HTR-8/SVneo (cell line): ENCODE measurements at places on chromosomes 16 and 17.

- no peak for DNase-seq
Measured at GRCh38 chr16:55346475-55346874, 22.5 kb downstream of the IRX6 start.

DNA sequence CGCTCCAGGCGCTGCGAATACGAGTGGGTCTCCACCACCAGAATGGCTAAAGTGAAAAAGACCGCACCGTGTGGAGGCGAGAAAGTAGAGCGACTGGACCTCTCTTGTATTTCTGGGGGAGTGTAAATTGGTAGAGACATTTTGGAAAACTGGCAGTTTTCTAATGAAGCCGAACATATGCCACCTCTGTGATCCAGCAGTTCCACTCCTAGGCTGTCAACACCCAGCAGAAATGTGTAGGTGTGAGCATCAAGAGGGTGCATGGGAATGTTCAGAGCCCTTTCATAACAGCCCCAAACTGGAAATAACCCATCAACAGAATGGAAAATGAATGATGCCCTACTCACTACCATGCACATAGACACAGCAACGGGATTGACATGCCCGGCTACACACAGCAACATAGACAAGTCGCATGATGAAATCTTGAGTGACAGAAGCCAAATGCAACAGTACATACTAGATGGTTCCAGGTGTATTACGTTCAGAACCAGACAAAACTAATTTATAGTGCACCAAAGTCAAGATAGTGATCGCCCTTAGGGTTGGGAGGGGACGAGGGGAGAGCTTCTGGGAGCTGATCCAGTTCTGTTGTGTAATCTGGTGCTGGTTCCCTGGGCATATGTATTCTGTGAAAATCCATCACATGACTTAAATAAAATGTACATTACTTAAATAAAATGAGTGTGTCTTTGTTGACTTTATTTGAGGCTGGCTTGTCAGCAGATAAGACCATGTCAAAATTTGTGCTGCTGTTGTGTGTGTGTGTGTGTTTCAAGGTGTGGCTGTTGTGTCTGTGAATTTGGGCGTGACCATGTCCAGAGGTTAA lies 877 bp upstream of the BCL7C start:
- no peak for DNase-seq

- DNase-seq = peak; percentile 86
Measured at GRCh38 chr17:43694081-43694870, 32.6 kb upstream of the MEOX1 start.

- no peak for DNase-seq
Measured at GRCh38 chr17:45310380-45311324, 6.2 kb downstream of the MAP3K14 start.

- no peak for DNase-seq
Measured at GRCh38 chr17:32927724-32928585, at the start of gene TMEM98. TSS of gene TMEM98 (plus strand) at chr17:32928153. CDS start at chr17:32931529, 3,376 bp downstream.

- no peak for DNase-seq
Measured at GRCh38 chr16:88721236-88721635, 14.9 kb downstream of the CTU2 start.

DNA sequence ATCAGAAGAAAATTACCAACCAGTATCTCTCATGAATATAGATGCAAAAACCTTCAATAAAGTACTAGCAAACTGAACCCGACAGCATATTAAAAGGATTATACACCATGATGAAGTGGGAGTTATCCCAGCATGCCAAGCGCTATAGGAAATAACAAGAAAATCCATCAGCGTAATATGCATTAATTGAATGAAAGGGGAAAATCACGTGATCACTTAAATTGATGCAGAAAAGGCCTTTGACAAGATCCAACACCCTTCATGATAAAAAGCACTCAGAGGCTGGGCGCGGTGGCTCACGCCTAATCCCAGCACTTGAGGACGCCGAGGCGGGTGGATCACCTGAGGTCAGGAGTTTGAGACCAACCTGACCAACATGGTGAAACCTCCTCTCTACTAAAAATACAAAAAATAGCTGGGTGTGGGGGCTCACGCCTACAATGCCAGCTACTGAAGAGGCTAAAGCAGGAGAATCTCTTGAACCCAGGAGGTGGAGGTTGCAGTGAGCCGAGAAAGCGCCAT lies 4.8 kb downstream of the CTRB2 start:
- DNase-seq = no peak

DNA sequence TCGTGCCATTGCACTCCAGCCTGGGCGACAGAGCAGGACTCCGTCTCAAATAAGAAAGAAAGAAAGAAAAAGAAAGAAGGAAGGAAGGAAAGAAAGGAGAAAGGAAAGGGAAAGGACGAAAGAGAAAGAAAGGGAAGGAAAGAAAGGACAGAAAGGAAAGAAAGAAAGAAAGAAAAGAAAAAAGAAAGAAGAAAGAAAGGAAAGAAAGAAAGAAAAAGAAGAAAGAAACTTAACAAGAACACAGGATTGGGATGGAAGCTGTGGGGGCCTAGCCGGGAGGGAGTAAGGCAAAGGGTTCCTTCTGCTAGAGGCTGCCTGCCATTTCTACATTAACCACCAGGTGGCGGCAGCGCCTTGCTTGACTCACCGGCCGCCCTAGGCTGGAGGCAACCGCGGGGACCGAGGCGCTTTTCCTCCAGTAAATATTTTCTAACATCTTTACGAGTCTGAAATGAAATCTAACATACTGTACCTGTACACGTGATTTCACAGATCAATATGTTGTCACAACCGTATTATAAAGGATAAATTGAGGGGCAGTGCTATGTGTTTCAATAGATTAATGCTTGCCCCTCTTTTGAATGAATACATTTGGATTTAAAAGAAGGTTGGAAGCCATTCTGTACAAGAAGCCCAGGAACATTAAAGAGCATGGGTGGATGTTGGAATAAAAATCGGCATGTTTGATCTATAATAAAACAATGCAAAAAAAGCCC lies 6.1 kb downstream of the GJD3 start:
- peak; percentile 91 for DNase-seq

DNA sequence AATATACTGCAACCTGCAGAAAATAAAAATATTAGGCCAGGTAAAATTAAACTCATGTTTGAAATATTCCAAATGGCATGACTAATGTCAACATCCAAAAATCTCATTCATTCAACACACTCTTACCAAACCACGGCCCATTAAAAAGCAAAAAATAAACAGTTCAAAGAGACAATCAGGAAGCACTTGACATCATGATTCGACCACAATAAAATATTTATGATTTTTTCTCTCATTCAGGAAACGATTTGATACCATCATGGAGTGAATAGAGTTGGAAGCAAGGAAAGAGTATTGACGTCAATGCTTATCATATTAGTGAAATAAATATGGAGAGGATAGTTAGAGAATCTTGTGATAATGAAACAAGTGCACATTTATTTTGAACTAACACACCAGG lies 354.1 kb downstream of the KCNJ2 start:
- DNase-seq = no peak

- DNase-seq = peak; percentile 94
Measured at GRCh38 chr17:42107597-42108576, 4.6 kb downstream of the DHX58 start.

GRCh38 chr16:13439766-13440165 lies 480.2 kb upstream of the ERCC4 start:
- DNase-seq = no peak

- no peak for DNase-seq
Measured at GRCh38 chr16:14566599-14566998, 63.5 kb downstream of the PARN start.

GRCh38 chr16:74768239-74768638 lies 6.4 kb downstream of the FA2H start:
- no peak for DNase-seq

DNA sequence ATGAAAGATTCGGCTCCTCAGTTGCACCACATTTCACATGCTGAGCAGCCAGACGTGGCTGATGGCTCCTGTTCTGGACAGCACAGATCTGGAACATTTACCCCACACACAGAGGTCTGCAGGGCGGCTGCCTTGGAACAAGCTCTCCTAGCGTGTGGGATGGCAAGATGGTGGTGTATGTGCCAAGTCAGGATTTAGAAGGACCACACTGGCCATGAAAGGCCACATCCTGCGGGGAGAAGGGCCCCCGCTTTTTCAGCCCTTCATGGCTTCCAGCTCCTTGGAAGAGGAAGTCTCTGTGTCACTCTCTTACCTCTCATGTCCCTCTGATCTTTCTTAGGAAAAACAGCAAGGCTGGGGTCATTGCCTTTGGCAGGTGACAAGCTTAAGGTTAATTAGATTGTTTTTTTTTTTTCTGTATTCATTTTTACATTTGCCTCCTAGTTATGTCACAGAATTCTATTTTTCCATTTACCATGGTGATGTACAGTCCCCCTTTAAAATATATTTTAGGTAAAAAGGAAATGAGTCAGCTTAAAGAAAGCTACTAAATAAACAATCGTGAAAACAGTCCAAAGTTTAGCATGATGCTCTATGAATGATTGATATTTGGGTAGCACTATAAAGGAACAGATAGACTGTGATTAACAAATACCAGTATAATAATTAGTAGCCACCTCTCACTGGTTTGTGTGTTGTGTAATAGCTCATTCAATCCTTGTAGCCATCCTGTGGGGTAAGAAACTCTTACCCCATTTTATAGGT lies 396.6 kb downstream of the CPPED1 start:
- DNase-seq = peak; percentile 11

DNA sequence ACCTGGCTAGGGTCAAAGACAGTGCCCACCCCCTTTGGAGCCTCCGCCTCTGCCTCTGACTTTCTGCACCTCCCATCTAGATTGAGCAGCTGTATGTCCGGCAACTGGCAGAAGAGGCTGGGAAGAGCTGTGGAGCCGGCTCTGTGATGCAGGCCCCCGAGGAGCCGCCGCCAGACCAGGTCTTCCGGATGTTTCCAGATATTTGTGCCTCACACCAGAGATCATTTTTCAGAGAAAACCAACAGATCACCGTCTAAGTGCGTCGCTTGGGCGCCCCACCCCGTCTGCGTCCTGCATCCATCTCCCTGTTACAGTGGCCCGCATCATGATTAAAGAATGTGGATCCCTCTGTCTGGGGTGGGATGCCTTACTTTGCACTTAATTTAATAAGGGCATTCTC lies 22.1 kb downstream of the IRF8 start:
- no peak for DNase-seq

DNA sequence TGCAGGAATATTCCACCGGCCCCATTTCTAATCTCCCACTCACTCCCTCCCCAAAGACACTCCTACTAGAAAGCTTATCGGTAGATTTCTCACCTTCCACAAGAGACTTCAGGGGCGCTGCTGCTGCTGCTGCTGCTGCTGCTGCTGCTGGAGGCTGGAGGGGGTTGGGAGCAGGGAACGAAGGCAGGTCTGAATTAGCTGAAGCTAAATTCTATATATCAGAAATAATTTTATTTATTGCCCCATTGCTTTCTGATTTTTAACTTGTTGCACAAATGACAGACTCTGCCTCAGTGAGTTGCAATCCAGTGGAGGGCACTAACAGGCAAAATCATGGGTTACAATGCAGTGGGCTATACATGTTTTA lies 25.8 kb upstream of the HLF start:
- DNase-seq = peak; percentile 23

DNA sequence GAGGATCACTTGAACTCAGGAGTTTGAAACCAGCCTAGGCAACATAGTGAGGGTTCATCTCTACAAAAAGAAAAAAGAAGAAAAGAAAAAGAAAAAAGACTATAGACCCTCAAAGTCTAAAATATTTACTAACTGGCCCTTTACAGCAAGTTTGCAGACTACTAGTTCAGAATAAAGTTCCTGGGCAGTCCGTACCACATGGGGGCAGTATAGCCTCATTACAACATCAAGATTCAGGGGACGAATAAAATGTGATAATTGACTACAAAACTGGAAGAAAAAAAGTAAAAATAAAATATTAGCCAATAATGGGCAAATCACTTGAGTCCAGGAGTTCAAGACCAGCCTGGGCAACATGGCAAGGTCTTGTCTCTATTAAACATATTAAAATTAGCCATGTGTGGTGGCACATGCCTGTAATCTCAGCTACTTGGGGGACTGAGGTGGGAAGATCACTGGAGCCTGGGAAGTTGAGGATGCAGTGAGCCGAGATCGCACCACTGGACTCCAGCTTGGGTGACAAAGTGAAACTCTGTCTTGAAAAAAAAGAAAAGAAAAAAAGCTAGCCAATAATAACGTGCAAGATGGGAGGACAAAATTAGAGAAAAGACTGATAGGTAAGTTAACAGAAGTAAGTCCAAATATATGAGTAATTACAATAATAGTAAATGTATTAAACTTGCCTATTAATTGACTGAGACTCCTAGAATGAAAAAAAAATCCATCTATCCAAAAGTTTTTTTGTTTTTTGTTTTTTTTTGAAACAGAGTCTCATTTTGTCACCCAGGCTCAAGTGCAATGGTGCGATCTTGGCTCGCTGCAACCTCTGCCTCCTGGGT lies 129.4 kb upstream of the SEC14L1 start:
- peak; percentile 50 for DNase-seq

GRCh38 chr17:73552300-73553048 lies 91.8 kb downstream of the SDK2 start:
- no peak for DNase-seq

DNA sequence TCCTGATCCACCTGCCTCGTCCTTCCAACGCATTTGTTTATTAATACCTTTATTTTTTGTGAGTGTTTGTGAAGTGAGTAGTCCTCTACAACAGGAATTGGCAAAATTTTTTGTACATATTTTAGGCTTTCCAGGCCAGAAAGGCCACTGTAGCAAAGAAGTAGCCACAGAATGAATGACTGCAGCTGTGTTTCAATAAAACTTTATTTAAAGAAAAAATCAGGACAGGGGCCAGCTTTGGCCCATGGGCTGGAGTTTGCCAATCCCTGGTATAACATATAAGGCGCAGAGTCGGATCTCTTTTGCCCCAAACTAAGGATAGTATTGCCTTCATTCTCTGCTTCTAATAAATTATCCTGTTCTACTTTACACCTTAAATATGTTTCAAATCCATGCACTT lies 198.0 kb upstream of the COX10 start:
- no peak for DNase-seq

DNA sequence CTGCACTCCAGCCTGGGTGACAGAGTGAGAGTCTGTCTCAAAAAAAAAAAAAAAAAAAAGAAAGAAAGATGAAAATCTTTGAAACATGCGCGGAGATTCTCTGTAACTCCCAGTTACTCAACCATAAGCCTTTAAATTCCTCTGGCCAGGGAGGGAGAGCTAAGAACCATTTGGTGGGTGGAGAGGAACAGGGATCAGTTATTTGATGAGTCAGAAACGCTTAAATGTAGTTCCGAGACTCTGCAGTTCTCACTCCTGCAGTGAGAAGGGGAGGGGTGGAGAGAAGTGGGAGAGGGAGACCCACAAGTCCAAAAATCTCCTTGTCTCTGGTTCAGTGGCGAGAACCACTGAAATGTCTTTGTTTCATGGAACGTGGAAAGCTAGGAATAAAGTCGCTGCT lies 266.7 kb downstream of the SOX9 start:
- peak; percentile 88 for DNase-seq

GRCh38 chr16:89042711-89043551 lies 50.7 kb upstream of the ACSF3 start:
- DNase-seq = no peak

DNA sequence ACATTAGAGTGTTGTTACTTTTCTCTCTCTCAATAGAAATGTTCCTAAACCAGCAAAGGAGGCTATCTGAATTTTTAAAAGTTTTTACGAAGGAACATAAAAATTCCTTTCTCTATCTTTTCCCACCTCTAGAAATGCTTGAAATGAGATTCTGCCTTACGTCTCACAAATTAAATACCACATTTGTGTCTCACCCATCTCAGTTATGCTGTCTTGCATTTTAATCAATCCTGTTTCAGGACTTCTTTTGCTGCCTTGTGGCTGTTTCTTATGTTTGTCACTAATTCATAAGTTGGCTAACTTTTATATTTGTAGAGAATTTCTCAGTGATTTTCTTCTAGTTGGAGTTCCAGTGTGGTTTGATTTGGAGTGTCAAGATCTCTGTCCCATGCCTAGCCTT lies 3.5 kb downstream of the OMG start:
- DNase-seq = no peak

- no peak for DNase-seq
Measured at GRCh38 chr17:41785859-41786226, 668 bp downstream of the JUP start.
